ENCODE measurements at places on chromosomes 3 and 15.

DNA sequence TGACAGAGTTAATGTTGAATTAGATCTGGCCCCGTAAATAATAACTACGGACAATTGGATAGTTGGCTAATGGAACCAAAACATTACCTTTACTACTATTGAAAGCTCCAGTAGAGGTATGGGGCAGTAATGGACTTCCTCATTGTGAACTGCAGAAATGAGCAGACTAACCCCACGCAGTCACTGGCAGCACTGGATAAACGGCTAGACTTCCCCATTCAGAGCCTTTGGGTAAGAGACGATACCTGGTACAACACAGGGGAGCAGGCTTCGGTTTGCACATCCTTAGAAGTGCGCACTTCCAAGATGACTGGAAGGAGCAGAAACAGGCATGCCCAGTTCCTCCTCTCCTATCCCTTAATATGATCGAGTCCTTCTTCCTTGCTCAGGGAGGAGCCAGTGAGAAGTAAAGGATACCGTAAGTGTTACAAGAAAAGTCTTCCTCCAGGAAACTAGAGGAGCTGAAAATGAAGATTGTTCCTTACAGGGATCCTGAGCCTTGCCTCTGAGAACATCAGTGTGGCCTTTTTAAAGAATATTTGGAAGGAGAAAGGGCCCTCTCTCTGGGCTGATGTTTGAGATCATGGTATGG is 100.5 kb upstream of the NECTIN3 start:
- no peak for DNase-seq

DNA sequence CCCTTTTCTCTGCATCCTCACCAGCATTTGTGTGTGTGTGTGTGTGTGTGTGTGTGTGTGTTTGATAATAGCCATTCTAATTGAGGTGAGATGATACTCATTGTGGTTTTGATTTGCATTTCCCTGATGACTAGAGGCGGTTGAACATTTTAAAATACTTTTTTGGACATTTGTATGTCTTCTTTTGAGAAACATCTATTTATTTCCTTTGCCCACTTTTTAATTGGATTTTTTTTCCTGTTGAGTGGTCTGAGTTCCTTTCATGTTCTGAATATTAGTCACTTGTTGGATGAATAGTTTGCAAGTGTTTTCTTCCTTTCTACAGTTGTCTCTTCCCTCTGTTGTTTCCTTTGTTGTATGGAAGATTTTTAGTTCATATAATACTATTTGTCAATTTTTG is 54.3 kb upstream of the THSD4 start:
- DNase-seq, result no peak

DNA sequence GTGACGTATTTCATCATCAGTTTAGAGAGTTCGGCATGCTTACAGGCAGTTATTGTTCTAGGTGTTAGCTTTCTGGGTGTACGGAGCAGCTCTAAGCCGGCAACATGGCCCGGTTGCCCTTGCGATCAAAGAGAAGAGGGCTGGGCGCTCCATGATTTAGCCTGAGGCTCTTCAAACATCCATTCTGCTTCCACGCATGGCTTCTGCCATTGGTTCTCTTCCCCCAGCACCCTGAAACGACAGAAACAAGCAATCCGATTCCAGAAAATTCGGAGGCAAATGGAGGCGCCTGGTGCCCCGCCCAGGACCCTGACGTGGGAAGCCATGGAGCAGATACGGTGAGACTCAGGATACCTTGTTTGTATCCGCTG is 574 bp downstream of the NGRN start:
- no peak for DNase-seq

- DNase-seq, result peak; percentile 52
Measured at GRCh38 chr3:47464588-47464987, 11.2 kb downstream of the SCAP start.

GRCh38 chr15:31279221-31280045 is 47.2 kb upstream of the KLF13 start:
- no peak for DNase-seq
